ENCODE measurements at places on chromosomes 6 and 20.
A peak's percentile ranks its signal among the peaks of the same experiment; 100 is the strongest.

GRCh38 chr6:145808239-145808638 lies 6.4 kb downstream of the FBXO30 start:
- DNase-seq = no peak

- no peak for DNase-seq
Measured at GRCh38 chr6:119466226-119466625, 116.7 kb upstream of the MAN1A1 start.

DNA sequence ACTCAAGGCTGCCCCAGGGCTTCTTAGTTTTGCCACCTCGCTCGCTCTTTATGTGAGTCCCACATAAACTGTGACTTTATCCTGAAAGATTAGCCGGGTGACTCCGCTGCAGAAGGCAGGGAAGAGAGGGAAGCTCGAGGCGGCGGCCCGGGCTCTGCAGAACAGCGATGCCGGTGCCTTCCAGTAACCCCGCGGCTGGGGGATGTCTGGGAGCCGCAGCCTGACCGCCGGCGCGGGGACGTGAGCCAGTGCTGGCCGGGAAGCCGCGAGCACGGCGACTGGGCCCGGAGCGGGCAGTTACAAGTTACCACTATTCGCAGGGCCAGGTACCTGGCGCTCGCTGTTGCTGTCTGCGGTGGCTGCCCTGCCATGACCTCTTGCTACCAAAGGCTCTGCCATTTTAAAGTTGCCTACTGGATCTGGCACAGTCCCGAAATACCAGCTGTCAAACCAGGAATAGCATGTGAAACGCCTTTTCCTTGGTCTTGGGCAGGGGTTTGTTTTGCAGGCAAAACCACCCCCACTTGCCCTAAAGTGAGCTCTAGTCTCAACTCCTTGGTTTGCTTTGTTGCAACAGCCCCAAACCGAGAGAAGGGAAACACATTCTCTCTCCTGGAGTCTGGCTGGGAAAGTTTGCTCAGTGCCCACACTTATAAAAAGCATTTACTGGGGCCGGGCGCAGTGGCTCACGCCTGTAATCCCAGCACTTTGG lies 124.0 kb upstream of the SLC2A12 start:
- DNase-seq = peak; percentile 34

- no peak for DNase-seq
Measured at GRCh38 chr6:101391772-101392585, 1.5 kb upstream of the GRIK2 start.

- no peak for DNase-seq
Measured at GRCh38 chr6:137277971-137278637, 58.9 kb upstream of the IFNGR1 start.

- DNase-seq = no peak
Measured at GRCh38 chr6:139569566-139569965, 195.1 kb upstream of the CITED2 start.

- no peak for DNase-seq
Measured at GRCh38 chr6:105988321-105988720, 97.8 kb upstream of the PRDM1 start.

- no peak for DNase-seq
Measured at GRCh38 chr6:33886673-33887144, 82.9 kb upstream of the MLN start.

- no peak for DNase-seq
Measured at GRCh38 chr6:169035385-169036240, 218.0 kb downstream of the THBS2 start.

GRCh38 chr20:43825581-43825980 lies 89.1 kb upstream of the TOX2 start:
- no peak for DNase-seq

DNA sequence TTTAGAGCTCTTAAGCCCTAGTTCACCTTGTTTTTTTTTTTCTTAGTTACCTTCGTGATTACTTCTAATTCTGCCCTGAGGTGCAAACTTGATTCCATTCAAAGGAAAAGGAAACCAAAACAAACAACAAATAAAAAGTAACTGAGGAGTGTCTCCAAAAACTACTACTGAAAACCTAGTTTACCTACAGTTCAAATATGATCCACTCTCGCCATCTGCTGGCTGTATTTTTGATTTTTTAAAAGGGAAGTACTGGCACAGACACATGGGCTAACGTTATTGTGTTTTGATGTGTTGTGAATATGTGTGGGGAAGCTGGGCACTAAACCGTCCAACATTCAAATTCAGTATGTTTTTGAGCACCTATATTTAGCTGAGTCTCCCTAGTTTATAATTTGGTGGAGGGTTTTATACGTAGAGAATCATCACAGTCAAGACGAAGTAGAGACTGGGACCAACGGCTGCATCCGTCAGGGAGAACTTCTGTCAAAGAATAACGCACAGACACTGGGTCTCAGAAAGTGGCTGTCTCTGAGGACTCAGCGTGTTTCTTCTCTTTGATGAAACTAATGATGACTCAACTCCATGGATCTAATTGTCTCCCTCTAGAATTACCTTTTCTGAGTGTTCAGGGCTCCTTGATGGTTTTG lies 373.5 kb upstream of the BTBD3 start:
- no peak for DNase-seq

GRCh38 chr6:36769676-36770499 lies 69.4 kb downstream of the CPNE5 start:
- DNase-seq = no peak

DNA sequence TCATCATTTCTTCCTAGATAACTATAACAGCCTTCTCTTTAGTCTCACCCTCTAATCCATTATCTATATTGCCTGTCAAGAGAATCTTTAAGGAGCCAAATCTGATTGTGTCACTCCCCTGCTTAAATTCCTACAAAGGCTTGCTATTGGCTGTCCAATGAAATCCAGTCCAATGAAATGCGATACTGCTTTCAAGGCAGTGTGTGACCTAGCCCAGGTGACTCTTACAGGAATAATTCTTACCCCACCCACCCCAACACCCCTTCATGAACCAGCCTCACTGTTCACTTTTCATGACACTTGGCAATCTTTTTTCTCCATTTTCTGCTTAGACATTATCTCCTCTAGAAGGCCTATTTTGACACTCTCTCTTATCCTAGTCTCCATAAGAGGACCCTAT lies 163.3 kb upstream of the MARCKS start:
- DNase-seq = no peak

GRCh38 chr20:53840532-53840931 lies 229.9 kb downstream of the BCAS1 start:
- DNase-seq = no peak

- DNase-seq = no peak
Measured at GRCh38 chr6:137230547-137230946, 11.4 kb upstream of the IFNGR1 start.

GRCh38 chr6:15356179-15356578 lies 110.3 kb downstream of the JARID2 start:
- no peak for DNase-seq

DNA sequence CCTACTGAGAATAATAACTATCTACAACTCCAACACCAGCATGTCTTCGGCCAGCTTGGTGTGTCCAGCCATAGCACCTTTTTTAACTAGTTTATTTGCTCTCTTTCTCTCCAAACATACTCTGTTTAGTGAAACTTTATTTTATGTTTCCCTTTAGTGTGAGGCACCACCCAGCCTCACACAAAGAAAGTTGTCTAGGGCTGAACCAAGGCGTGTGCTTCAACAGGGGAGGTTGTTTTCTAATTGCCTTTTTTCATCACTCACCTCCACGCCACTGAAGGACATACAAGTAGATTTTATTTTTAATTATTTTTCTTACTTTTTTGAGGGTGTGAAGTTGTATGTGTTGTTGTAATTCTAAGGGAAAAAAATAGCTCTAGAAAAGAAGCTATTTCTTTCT lies 125.6 kb upstream of the MARCKS start:
- no peak for DNase-seq

DNA sequence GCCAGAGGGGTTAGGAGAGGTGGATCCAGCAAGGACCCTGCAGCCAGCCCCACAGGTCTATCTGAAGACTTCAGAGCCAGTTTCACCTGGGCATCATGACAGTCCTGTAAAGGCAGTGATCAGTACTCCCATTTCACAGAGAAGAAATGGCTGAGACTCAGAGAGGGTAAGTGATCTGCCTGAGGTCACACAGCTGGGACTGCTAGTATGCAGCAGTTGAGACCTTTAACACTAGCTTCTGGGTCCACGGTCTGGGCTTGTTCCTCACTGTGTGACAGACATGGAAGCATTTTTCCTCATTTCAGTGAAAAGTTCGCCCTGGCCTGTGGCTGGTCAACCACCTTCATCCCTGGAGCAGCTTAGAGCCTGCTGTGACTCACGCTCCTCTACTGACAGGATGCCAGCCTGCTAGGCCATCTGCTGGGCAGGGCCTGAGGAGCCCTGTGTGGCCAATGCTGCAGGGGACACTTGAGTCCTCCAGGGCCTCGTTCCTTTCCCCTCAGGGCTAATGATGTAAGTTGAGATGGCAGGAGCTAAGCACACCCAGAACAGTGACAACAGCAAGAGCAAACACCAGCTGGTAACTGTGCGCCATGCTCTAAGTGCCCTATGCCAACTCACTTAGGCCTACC lies 192.0 kb downstream of the LRFN2 start:
- no peak for DNase-seq

- DNase-seq = no peak
Measured at GRCh38 chr6:135226537-135226936, 45.4 kb downstream of the MYB start.

GRCh38 chr6:106318851-106319250 lies 6.7 kb downstream of the ATG5 start:
- no peak for DNase-seq

DNA sequence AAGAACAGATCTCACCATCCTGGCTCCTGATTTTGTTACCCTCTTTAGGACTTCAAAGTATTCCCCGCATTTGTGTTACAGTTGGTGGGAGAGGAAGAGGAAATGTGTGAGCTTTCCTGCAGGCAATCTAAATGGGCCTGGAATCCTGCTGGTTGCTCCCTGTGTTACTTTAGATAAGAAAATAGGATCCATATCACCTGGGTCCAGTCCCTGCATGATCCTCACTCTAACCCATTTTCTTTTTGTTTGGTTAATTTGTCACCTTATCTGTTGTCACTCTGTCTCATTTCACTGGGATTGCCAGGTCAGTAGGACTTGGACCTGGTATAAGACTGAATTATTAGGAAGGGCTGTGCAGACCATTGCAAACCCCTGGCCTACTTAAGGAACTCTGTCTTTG lies 175.9 kb upstream of the GJE1 start:
- DNase-seq = no peak

GRCh38 chr6:146912730-146913685 lies 291.2 kb upstream of the STXBP5 start:
- DNase-seq = no peak

GRCh38 chr6:79134699-79135474 lies 56.8 kb upstream of the PHIP start:
- DNase-seq = no peak

GRCh38 chr6:157517601-157518359 lies 136.8 kb downstream of the ZDHHC14 start:
- no peak for DNase-seq

DNA sequence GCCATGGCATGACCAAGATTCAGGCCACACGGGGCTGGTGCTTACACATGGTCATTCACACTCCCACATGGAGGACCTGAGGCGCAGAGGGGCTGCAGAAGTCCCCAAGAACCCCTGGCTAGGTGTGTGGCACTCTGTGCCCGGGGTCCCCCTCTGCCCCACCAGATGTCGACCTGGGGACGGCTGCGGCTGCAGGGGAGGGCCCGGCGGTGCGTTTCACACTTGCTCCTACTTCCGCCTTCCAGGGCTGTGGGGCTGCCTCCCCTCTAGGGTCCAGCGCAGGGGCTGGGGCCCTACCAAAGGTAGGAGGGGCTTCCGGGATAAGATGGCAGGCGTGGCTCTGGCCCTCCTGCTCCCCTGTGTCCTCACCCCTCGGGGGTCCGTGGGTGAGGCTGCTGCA lies 81.1 kb upstream of the SLCO4A1 start:
- DNase-seq = no peak

DNA sequence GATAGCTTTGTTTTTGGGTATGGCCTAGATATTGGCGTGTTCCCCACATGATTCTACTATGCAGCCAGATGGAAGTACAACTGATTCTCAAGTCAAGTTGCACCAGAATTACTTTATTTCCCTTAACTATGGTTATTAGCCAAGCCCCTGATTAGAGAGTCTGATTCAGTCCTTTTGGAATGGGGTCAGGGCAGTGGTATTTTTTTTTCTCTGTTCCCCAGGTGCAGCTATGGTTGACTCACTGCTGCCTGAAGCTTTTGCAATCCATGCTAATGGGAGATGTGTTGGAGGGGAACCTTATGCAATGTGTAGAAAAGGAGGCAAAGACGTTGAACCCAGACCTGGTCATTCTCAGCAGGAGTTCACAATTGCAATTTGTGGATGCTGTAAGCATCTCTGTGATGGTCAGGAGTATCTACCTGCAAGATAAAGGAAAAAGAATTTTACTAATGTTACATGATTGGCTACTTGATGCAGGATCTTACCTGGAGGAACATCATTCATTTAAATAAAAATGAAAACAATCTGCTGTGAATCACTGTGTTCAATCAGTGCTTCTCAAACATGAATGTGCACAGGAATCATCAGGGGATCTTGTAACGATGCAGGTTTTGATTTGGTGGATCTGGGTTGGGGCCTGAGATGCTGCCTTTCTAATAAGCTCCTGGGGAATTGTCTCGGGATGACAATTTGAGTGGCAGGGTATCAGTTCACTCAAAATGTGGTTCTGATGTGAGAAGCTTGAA lies 49.4 kb downstream of the PFDN4 start:
- DNase-seq = no peak

DNA sequence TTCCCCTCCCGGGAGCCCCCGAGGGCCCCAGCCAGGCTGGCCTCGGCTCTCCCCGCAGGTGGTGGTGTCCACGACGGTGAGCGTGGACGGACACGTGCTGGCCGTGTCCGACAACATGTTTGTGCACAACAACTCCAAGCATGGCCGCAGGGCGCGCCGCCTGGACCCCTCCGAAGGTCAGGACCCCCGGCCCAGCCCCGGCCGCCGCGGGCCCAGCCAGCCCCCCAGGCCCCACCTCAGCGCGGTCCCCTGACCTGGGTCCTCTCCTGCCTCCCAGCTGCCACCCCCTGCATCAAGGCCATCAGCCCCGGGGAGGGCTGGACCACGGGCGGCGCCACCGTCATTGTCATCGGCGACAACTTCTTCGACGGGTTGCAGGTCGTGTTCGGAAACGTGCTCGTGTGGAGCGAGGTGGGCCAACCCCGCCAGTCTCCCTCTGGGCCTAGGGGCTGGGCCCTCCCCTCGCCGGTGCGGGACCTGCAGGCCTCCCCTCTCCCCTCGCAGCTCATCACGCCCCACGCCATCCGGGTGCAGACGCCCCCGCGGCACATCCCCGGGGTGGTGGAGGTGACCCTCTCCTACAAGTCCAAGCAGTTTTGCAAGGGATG lies 51.0 kb downstream of the CPXM1 start:
- no peak for DNase-seq

GRCh38 chr6:33112148-33112547 lies 36.4 kb downstream of the HLA-DPB1 start:
- DNase-seq = no peak

GRCh38 chr6:16264785-16265184 lies 26.4 kb downstream of the GMPR start:
- DNase-seq = no peak

- DNase-seq = no peak
Measured at GRCh38 chr20:60102665-60103210, 144.5 kb downstream of the CDH26 start.

GRCh38 chr20:32484958-32485769 lies 100.0 kb downstream of the NOL4L start:
- no peak for DNase-seq

GRCh38 chr6:101887532-101887931 lies 494.0 kb downstream of the GRIK2 start:
- DNase-seq = no peak
